ENCODE measurements at places on chromosomes 2 and 18. TPM values are rescaled to one million over a fixed set of nuclear protein-coding genes. Genes with fewer than 3 reads are reported as not detected.
A peak's percentile ranks its signal among the peaks of the same experiment; 100 is the strongest.

- peak; percentile 77 for DNase-seq
Observed at GRCh38 chr2:37890893-37891495, 34.1 kb upstream of the RMDN2 start.

GRCh38 chr2:212665948-212666347, 127.3 kb upstream of the ERBB4 start:
- no peak for DNase-seq

- no peak for DNase-seq
Observed at GRCh38 chr2:159272156-159272555, 14.3 kb downstream of the WDSUB1 start.

- no peak for DNase-seq
Observed at GRCh38 chr18:69789794-69790193, 157.9 kb downstream of the CD226 start.

DNA sequence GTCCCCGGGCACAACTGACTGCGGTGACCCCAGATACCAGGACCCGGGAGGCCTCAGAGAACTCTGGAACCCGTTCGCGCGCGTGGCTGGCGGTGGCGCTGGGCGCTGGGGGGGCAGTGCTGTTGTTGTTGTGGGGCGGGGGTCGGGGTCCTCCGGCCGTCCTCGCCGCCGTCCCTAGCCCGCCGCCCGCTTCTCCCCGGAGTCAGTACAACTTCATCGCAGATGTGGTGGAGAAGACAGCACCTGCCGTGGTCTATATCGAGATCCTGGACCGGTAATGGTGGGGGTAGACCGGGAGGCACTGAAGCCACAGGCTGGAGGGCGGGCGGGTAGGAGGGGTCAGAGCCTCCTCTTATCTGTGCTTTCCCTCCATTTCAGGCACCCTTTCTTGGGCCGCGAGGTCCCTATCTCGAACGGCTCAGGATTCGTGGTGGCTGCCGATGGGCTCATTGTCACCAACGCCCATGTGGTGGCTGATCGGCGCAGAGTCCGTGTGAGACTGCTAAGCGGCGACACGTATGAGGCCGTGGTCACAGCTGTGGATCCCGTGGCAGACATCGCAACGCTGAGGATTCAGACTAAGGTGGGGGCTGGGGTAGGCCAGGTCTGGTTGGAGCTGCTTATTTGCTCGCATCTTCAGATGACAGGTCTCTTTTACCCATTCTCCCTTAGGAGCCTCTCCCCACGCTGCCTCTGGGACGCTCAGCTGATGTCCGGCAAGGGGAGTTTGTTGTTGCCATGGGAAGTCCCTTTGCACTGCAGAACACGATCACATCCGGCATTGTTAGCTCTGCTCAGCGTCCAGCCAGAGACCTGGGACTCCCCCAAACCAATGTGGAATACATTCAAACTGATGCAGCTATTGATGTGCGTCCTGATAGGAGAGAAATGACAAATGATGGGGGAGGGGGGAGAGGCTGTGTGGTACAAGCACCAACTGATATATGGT, 780 bp downstream of the HTRA2 start:
- DNase-seq, result peak; percentile 60

RAB17 gene
- 24.2 TPM for total RNA-seq

NOTO gene
- total RNA-seq, result not detected

TMEM178A gene
- total RNA-seq, result 2.9 TPM

DNA sequence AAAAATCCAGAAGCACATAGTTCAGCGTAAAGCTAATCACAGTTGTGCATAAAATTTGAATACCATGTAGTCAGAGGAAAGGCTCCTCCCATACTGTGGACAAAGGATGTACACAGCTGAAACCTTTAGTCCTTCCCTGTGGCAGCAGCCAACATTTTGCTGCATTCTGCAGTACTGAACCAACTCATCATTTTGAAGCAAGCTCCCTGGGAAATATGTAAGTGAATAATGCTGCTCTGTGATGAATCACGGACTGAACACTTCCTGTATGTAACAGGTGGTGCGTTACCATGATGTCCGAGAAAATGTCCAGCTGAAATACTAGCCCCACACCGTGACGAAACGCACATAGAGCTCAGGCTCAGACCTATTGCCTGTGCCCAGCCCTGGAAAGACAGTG, 421.1 kb upstream of the RAB12 start:
- DNase-seq, result no peak

- DNase-seq, result no peak
Observed at GRCh38 chr2:191321861-191322662, 76.9 kb downstream of the MYO1B start.

DNA sequence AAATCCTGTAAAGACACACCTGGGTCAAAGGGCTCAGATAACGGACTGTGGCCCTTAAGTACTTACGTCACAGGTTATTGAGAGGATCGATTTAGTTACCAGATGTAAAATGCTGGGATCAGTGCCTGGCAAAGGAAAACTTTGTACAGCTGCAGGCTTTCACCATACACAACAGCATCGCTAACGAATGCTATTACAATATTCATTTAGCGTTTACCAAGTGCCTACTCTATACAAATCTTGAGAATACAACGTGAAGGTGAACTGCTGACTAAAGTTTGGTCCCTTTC, 619 bp upstream of the MSH6 start:
- DNase-seq, result no peak

DNA sequence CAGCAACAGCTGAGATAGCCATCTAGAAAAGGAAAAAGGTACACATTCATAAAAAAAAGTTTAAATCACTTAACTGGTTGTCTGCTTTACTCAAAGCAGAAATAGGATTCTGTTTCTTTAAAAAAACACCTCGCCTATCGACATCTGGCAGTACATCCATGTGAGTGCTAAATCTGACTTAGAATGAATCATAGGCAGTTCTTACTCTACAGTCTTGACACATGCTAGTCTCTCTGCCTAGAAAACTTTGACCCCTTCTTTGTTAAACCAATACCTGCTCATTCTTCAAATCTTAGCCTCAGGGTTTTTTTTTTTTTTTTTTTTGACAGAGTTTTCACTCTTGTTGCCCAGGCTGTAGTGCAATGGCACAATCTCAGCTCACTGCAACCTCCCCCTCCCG, 37.1 kb upstream of the GPR75 start:
- DNase-seq, result no peak

PPP3R1 gene
- total RNA-seq, result 57.7 TPM

DNA sequence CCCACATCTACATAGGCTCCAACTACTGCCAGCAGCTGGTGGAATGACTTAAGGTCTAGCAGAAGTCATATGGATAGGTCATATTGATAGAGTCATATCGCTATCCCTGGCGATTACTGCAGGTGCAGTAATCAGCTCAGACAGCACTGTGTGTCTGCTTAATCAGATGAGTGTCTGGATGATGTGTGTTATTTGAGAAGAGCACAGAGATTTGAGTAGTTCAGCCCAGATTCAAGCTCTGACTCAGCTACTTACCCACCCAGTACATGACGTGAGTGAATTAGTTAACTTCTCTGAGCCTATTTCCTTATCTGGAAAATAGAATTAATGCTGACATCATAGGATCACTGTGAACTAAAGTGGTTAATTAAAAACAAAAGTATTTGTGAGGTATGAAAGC, 78.9 kb downstream of the EHD3 start:
- no peak for DNase-seq

DNA sequence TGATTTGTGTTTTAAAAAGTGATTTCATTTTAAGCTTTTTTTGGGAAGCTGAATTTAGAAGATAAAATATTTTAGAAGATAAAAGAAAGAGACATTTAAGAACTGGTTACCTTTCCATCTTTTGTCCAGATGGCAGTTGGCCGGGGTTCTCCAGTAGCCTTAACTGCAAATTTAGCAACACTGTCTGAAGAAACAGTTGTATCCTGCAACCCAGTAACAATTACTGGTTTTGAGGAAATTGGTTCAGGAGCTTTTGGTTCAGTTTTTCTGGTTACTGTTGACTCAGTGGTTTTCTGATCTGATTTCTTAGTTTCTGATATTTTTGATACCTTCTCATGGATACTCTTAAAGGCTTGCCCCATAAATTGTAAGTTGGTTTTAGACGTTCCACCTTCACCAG, 49.9 kb downstream of the PLEKHA3 start:
- no peak for DNase-seq

- no peak for DNase-seq
Observed at GRCh38 chr18:23283916-23284430, 148.7 kb downstream of the CABLES1 start.

ITM2C gene
- 227 TPM for total RNA-seq

DNAJC5G gene
- not detected for total RNA-seq

- DNase-seq, result no peak
Observed at GRCh38 chr2:109143214-109144187, 14.5 kb downstream of the SH3RF3 start.

VWA3B gene
- total RNA-seq, result 1.7 TPM

GRCh38 chr2:118319271-118319684, 231.0 kb downstream of the INSIG2 start:
- no peak for DNase-seq

DNA sequence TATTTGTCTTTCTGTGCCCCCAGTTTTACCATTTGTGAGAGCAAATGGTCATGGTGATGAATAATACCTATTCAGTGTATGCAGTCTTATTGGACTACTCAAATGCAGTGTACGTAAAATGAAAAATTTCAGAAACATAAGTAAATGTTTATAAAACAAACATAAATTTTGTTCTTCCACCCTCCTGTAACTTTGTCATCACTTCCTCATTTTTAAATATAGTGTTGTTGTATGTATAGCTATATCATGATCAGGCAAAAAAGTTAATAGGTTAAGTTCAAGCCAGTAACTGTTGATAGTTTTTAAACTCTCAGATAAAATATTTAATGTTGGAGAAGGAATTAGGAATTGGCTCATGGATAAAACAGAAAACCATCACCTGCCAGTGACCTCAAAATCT, 93.2 kb downstream of the KLF7 start:
- no peak for DNase-seq

DNA sequence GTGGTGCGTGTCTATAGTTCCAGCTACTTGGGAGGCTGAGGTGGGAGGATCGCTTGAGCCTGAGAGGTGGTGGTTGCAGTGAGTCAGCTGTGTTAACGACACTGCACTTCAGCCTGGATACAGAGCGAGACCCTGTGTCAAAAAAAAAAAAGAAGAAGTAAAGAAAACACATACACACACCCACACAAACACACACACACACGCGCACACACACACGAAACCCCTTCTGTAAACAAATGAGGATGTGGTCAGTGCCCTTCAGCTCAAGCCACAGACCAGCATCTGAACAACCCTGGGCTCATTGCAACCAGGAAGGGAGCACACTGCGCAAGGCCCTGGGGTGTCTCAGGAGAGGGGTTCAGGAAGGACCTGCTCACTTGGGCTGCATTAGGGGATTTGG, 47.9 kb upstream of the KCNF1 start:
- no peak for DNase-seq

DNA sequence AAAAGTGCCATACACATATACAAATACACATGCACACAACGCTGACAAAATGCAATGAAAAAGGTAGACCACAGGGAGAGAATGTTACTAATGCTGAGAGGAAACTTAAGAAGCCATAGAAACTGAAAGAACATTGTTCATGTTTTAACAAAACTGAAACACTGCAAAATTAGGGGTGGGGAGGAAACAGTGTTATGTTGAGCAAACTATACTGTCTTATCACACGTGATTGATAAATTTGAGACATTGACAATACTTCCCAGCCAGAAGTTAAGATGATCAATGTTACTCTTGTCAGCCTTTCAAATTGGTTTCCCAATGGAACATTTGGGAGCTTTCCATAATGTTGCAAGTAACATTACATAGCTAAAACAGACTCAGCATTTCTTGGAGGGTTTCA, 165.5 kb downstream of the L3MBTL4 start:
- DNase-seq, result no peak

AMMECR1L gene
- total RNA-seq, result 19.2 TPM

OXER1 gene
- 3.1 TPM for total RNA-seq

DNA sequence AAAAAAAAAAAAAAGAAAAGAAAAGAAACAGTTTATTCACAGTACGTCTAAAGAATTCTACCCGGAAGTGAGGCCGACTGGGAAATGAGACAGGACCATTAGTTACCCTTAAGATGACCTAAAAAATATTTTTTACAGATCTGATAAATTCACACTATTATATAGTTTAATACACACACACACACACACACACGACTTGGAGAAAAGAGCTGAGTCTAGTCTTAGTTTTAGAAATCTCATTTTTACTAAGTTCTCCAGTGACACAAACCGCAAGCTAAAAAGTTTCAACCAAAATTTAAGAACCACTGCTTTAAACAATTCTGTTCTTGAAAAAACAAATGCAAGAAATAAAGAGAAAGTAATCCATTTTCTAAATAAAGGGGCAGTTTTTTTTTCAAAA, 27.1 kb downstream of the ST3GAL5 start:
- DNase-seq, result no peak

GRCh38 chr2:148802448-148803220, 72.4 kb upstream of the KIF5C start:
- DNase-seq, result no peak

DNA sequence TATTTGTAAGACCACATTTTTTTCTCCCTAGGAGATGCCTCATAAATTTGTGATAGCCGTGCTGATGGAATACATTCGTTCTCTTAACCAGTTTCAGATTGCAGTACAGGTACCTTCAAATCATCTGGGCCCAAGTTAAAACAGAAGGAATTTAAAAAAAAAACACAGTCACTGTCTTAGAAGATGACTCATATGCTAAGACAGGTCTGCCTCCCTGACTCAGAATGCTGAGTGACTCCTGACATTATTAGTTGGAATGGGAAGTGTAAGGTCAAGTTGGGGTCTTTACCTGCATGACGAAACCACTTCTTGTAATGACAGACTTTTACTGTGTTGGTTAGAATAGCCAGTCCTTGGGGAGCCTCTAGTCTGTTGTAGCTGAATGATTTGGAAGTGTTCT, 26.3 kb downstream of the RMC1 start:
- no peak for DNase-seq

WDPCP gene
- 22.1 TPM for total RNA-seq

GRCh38 chr2:3461801-3462492, 57.4 kb downstream of the ADI1 start:
- DNase-seq, result peak; percentile 40

GRCh38 chr18:13051950-13052349, 60.8 kb downstream of the CEP192 start:
- DNase-seq, result no peak

All from ureter (tissue), 1 donor.